ENCODE measurements at places on chromosomes 5 and 9.

DNA sequence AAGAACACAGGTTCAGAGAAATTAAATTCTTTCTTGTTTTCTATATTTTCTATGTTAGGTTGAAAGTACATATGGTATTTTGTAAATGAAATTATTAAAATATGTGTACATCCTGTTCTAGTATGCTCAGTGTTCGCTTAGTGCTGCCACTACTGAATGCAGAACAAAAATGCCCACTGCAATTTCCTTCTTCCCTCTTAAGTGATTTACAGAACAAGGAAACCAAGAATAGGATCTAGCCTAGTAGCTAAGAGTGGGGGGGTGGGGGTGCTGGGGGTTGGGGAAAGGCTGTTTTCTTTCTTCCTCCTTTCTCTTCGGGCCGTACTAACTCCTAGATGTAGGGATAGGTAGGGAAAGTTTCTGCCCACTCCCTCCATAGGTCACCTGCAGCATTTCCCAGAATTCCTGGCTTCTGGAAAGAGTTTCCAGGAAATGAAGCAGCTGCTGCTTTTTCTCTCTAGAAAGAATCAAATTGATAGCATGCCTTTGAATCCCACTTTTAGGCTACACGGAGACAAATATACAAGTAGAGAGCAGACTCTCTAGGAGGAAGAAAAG, 15.7 kb downstream of the SPATA9 start:
- DNase-seq, result no peak

DNA sequence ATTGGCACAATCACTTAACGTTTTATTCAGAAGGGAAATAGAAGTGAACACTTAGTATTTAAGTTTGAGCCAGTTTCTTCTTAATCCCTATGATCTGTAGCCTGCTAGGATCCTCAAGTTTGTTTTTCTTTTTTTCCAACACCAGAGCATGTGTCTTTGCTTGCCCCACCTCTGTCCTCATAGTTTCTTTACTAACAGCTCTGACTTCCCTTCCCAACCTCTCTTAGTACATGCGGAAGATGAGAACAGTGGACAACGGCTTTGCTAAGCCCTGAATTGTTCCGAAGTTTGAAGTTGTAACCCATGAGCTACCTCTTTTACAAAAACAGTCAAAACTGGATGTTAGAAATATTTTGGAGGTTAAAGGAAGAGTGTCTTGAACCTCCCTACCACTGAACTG, 61.7 kb upstream of the TAF11L2 start:
- no peak for DNase-seq

GRCh38 chr5:119402081-119402480, 46.3 kb downstream of the TNFAIP8 start:
- DNase-seq, result no peak

DNA sequence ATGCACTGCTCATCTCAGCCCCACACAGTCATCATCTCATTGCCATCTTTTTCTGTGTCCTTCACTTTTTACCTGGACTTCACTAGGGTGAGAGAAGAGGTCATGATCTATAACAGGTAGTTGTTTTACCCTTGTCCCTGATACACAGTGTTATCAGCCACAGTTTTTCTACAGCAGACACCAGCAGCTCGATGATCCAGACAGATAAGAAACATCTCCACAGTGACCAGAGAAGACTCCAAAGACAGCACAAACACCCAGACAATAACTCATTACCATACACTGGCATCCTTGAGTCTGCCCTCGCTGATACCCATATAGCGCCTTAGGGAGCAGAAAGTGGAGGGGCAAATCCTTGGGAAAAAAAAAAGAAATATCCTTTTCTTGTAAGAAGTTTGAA, 194.1 kb downstream of the DTWD2 start:
- no peak for DNase-seq

DNA sequence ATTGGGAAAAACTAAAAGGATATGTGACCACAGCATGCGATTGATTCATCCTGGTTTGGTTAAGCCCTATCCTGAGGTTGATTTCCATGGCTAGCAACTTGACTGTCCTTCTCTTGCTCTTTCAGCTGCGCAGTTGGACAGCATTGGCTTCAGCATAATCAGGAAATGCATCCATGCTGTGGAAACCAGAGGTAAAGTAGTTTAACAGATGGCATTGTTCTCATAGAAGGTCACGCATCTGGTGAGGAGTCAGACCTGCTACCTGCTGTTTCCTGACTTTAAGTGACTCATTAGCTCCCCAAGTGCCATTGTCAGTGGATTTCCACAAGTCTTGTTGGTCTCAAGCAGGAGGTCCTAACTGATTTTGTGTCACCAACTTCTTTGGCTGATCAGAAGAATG, 266.9 kb downstream of the ARHGAP26 start:
- no peak for DNase-seq

- DNase-seq, result no peak
These were observed 73.7 kb downstream of the RCL1 start for GRCh38 chr9:4866239-4866969.

- DNase-seq, result no peak
These were observed 206.9 kb downstream of the GABBR2 start for GRCh38 chr9:98501819-98502218.

- DNase-seq, result no peak
These were observed 202.0 kb downstream of the ADAMTSL1 start for GRCh38 chr9:18675973-18676372.

GRCh38 chr5:57734296-57734695, 251.7 kb upstream of the ACTBL2 start:
- DNase-seq, result no peak

DNA sequence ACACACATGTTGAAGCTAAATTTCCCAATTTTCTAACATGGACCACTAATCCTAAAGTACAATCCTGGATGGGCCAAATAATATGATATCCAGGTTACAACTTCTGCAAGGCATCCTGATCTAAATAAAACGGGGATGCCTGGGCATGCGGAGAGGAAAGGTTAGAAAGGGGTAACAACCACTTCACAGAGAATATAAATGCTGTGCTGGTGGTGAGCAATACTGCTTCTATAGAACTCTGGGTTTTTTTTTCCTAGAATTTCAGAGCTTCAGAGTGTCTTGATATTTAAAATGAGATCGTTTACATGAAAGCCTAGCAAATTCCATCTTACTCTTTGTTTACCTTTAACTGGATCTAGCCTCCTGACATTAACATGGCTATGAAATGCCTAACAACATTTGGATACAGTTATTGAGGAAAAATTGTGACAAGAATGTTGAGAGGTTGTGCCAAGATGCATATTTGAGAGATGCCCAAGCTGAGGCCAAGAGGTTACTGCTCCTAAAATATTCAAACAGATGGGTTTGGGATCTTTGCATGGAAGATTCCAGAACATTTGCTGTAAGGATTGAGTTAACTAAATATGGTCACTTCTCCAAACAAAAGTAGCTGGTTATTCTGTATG, 22.4 kb downstream of the TNFAIP8 start:
- DNase-seq, result no peak

- no peak for DNase-seq
These were observed 92.1 kb upstream of the TAF11L2 start for GRCh38 chr5:17405976-17406375.

DNA sequence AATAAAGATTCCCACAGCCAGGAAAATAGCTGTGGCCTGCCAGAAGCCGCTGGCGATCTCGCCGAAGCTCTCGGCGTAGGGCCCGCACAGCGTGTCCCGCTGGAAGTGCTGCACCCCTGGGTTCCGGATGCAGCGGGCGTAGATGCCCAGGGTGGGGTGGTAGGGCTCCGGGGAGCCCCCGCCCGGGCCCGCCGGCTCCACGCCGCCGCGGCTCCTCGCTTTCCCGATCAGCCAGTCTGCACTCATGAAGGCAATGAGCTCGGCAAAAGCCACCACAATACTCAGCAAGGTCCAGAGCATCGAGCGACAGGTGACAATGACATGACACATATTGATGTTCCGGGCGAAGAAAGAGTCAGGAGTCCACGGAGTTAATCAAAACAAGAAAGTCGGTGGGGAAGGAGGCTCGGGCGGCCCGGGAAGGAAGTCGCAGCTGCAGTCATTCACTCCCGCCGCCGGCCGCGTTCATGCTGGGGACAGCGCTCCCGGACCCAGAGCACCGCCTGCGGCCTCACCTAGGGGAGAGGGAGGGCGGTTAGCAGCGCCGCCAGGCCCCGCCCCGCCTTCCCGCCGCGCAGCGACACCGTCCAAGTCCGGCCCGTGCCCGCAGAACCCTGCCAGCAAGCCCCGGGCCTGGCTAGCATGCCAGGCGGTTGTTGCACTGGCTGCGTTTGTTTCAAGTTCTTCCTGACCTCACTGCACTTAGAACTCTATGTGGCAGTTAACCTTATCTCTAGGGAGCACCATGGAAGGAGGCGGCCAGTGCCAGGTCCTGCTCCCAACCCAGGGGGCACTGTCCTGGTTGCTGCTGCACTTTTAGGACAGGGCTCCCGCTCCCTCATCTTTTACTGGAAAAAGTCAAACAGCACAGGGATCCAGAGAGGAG, 138.4 kb downstream of the LHFPL2 start:
- DNase-seq, result no peak

- no peak for DNase-seq
These were observed 369.6 kb upstream of the SEMA6A start for GRCh38 chr5:116944183-116944582.

GRCh38 chr5:51416149-51416548, 32.9 kb downstream of the ISL1 start:
- no peak for DNase-seq

DNA sequence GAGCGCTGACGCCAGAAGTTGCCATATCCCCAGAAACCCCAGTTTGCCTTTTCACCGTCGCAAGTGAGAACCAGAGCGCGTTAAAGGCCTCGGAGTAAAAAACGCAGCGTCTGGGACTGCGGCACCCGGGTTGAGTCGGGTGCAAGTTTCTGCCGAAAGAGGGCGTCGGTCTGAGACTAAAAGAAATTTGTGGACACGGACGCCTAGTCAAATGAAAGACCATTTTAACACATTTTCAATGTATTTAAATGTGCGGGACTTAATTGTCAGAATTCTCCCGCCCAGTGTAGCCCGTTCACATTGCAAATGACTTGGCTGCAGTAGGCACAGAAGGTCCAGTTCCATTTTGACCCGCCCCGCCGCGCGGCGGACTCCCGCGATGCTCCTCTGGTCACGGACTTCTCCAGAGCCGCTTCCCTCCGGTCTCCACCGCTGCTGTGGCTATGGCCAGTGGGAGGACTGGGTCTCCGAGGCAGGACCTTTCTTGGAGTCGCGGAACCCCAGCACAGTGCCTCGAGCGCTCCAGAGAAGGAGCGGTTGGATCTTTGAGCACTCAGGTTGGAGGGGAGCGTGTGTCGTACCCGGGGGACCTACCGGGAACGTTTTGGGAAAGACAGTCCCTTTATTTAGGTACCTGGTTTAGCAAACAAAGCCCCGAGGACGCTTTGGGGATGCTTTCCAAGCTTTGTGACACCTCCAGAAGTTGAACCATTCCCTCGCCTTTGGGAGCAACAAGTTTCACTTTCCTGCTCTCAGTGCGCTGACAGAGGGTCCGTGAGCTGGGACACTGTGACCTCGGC, 1.2 kb upstream of the NPR3 start:
- DNase-seq, result no peak

DNA sequence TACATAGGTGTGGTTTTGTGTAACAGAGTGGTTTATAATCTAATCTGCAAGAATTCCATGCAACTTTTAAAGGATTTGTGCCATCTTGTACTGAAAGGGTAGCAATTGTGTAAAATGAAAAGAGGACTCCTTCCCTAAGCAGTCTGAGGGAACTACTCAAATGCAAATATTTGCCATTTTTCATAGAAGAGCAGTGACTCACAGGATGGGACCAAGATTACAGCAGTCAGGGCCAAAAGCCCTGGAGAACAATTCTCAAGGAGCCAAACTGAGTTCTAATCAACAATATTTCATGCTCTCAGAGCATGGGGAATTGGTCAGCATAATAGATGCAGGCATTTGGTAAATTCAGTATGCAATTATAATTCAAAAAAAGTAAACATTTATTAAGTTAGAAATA, 495.8 kb downstream of the CHSY3 start:
- DNase-seq, result no peak

GRCh38 chr9:86580688-86581087, 226.5 kb upstream of the TUT7 start:
- DNase-seq, result no peak
